Stimulated activated CD8-positive, alpha-beta memory T cell treated with anti-CD3 and anti-CD28 coated beads, Interleukin-2, amount 100 ng/mL, for 48 hours (primary cell): ENCODE measurements at places on chromosomes 2 and 18.

DNA sequence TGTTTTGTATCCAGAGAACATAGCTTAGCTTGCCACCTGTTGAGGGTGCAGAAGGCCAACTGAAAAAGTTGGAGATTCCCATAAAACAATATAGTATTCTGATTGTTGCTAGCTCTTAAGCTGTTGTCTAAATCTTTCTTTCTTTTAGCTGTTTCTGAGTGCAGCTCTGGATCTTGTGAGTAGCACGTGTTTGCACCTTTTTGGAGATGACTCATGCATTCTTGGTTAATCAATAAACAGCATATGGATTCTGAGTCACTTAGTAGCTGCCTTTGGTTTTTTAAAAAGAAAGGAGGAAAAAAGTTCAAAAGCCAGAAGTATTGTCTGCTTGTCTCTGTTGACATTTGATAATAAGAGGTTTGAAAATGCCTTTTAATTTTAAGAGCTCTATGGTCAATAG, 483.0 kb upstream of the FSIP2 start:
- DNase-seq = no peak

DNA sequence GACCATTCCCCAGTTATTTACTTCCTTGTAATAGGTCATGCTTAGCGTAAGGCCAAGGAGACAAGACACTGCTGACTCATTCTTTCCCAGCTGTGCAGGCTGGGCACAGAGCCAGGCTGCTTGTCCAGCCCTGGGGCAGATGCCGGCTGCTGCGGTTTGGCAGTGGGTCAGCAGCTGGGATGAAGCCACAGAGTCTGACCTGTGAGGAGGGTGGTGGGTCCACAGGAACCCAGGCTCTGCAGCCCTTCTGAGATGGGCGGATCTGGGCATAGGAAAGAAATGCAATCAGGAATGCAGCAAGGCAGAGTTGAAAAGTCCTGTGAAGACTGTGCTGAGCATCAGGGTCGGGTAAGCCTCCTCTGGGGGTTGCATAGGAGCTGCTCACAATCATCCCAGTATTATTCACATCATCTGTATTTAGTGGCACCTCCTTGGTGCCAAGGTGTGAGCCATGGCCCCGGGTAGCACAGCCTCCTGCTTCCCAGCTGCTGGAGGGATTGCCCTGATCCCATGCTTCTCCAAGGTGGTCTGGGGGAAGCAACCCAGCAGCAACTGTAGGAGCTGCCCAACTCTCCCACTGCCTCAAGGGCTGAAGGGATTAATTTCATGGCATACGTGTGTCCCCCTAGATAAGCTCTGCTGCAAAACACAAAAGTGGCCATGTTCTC, 139.0 kb downstream of the DDX1 start:
- no peak for DNase-seq

GRCh38 chr2:26305540-26305939, 40.4 kb upstream of the SELENOI start:
- DNase-seq = no peak

GRCh38 chr2:142892715-142893114, 15.3 kb downstream of the KYNU start:
- DNase-seq = no peak

DNA sequence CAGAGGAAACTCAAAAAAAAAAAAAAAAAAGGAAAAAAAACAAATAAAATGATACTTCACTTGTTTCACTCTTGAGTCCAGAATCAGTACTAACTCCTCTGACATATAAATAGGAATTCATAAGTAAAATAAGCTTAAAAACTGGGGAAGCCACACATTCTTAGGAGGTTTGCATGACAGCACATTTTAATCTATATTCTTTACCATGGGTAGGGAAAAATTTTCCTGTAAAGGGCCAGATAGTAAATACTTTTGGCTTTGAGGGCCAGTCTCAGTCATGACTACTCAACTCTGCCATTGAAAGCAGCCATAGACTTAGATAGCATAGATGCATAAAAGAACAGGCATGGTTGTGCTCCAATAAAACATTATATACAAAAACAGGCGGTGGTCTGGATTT, 145.2 kb downstream of the BCL11A start:
- DNase-seq = no peak

- DNase-seq = peak; percentile 40
These were observed 28.7 kb downstream of the IGFBP5 start for GRCh38 chr2:216666461-216667233.

DNA sequence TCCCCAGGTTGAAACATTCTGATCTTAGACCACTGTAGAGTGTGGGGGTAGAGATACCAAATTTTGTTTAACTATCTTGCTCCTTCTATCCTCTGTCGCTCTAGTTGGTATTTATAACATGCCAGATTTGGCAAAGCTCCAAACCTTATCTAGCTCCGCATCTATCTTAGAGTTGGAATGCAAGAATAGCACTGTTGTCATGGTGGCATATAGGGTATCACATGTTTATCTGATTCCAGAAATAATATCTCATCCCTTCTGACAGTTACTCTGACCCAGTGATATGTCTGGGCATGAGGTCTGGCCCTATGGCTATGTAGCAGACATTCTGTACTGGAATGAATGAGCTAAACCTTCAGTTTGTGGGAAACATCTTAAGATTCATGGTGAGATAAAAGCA, 51.7 kb downstream of the CABYR start:
- DNase-seq = no peak

DNA sequence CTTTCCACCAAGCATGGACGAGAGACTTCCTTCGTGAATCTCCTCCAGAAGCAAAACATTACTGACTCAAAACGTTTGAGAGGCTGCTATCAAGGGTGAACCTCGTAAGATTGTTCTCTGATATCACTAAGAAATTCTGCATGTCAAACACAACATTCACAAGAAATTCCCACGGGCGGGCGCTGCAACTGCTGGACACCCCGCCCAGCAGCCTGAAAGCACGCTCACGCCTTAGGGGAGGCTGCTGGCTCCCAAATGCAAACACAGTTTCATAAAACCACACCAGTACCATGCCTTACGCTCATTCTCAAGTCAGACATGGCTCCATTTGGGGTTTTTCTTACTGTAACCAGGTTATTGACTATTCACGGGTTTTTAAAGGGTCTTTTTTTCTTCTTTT, 39.0 kb downstream of the MBP start:
- no peak for DNase-seq

- no peak for DNase-seq
These were observed 86.0 kb downstream of the MAPRE2 start for GRCh38 chr18:35127201-35127600.

GRCh38 chr2:184556639-184557038, 41.7 kb upstream of the ZNF804A start:
- no peak for DNase-seq

GRCh38 chr18:51490417-51490816, 292.9 kb upstream of the MEX3C start:
- DNase-seq = no peak

DNA sequence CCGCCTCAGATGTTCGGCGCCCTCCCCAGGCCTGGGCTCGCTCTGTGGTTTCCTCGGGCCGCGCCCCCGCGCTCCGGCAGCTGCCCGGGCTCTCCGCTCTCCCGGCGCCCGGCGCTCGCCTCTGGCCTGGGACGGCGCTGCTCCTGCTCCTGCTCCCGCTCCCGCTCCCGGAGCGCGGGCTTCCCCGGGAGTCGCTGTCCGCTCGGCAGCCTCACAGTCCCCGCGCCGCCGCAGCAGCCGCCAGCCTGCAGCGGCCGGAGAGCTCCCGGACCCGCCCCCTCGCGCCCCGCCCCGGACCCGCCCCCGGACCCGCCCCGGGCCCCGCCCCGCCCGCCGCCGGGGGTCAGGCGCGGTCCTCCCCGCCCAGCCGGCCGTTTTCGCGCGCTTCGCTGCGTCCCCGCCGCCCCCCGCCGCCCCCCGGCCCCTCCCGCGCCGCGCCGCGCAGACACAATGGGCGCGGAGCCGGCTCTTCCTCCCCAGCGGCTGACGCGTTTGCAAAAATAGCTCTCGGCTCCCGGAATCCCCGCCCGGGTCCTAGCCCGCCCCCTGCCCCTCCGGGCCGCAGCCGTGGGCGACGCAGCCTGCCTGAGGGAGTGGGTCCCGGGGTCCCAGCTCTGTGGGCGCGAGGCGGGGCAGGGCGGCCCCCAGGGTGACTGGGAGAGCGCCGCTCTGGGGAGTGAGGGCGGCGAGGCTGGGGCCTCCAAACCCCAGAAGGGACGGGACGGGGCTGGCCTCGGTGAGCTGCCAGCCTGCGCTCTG, at the start of gene ARL4C:
Gene ARL4C, minus strand, starts transcription at position 247 of the 759 bp plus-strand sequence. CDS start 495 bp downstream, outside the sequence.
- DNase-seq = peak; percentile 55

GRCh38 chr18:51193621-51194287, 3.7 kb downstream of the MEX3C start:
- no peak for DNase-seq

DNA sequence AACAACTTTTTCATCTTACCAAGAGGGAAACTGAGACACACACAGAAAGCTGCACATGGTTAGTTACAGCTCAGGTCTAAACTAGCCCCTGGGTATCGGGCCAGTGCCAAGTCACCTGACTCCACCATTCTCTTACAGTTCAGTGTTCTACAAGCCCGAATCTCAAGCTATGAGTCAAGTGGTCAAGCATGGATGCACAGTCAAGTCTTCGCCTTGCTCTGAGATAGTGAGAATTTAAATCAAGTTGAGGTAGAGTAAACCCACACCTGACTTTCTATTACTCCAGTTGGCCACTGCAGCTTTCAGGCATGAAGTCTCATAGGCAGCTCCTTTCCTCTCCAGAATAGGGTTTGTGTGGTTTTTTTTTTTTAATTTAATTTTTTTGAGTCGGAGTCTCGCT, 34.5 kb upstream of the ARL5A start:
- no peak for DNase-seq

DNA sequence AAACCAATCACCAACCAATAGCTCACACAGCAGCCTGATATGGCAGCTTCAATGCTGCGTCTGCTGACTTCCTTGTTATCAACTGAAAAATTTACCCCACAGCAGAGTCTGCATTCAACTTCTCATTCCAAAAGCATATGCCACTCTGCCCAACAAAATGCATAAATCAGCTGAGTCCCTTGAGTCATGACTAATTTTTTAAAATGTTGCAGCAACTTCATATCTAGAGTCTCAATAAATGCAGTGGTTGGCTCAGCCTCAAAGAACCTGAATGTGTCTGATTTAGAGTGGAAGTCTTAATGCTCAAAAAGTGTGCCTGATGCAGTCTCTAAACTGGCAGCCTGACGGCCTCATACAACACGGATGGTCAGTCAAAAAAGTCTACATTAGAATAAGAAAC, 46.5 kb downstream of the FARSB start:
- no peak for DNase-seq

GRCh38 chr2:124316133-124316532, 291.0 kb downstream of the CNTNAP5 start:
- no peak for DNase-seq

DNA sequence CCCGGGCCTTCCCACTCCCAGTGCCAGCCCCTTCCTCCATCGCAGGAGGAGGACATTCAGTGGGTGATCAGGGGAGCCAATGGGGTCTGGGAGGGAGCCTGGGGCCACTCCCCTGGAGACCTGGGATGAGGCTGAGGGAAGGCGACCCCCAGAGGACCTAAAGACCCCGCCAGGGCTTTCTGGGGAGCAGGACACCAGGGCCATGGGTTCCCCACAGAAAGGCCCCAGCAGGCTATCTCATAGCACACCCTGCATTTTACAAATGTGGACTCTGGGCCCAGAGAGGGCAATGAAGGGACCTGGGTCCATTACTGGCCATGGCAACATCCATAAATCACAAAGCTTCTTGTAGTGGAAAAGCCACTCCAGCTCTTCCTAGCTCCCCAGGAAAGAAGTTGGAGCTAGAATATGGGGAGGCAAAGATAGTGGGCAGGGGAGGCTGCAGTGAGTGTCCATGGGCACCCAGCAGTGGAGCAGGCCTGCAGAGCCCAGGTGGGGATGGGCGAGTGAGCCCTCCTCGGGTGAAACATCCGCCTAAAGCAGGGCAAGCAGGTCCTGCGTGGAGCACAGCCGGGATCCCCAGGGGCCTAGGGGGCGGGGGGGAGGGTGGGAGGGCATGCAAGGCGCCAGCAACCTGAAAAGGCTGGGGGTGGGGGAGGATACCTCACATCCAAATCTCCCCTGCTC, 13.8 kb downstream of the CYP26B1 start:
- DNase-seq = no peak

GRCh38 chr2:136342138-136342537, 224.2 kb upstream of the CXCR4 start:
- DNase-seq = no peak

GRCh38 chr2:207066166-207066565, 99.6 kb downstream of the KLF7 start:
- DNase-seq = no peak

GRCh38 chr2:170101789-170102188, 76.2 kb upstream of the MYO3B start:
- no peak for DNase-seq

DNA sequence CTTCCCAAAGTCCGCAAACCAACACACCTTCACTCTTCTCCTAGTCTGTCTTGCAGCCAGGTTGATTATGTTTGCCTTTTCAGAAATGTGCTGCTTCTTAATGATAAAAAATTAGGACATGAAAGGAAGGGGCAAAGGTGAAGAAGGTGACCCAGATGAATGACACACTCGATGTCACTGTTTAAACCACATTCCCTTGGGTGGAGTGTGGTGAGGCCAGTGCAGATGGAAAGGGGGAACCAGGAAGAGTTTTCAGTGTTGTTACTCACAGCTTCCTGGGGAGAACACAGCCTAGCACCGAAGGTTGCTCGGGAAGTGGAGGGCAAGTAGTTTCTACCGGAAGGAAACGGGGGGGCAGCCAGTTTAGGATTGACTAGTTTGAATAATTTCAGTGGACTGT, 57.2 kb upstream of the BOD1L2 start:
- no peak for DNase-seq

DNA sequence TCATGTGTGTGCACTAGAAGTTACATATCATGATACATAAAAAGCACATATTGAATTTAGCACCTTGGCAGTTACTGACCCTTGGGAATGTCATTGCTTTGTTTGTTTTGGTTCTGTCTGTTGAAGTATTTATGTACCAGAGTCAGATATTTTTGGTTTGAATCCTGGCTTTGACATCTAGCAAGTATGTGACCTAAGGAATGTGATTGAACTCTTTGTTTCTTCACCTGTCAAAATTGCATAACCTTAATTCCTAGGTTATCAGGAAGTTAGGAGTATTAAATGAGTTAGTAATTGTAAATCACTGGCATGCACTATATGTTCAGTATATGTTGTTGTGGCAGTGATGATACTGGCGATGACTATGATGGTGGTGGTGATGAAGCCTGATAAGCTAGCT, 1003.5 kb upstream of the NRXN1 start:
- DNase-seq = no peak

- no peak for DNase-seq
These were observed 170.9 kb downstream of the KCNS3 start for GRCh38 chr2:18049325-18049724.

GRCh38 chr2:200670313-200670712, 84.5 kb downstream of the AOX1 start:
- DNase-seq = no peak

DNA sequence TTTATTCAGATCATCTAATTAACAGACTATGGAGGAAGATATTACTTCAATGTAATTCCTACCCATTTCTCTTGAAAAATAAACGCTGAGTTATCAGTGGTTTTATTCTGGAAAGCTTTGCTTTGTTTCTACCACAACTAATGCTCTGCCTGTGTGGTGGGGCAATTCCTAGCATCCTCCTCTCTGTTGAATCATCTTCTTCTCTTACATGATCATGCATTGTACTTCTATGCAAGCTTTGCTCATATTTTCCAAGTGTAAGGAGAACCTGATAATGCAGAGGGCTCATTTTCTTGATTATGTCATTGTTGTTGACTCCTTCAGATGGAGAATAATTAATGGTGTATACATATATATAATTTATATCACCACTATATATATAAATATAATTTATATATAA, 46.7 kb downstream of the CCDC195 start:
- no peak for DNase-seq

- DNase-seq = no peak
These were observed 58.4 kb downstream of the ZFP36L2 start for GRCh38 chr2:43168016-43168369.
